Activated CD4-positive, CD25-positive, alpha-beta regulatory T cell (primary cell): ENCODE measurements at places on chromosomes 6 and 20.

DNA sequence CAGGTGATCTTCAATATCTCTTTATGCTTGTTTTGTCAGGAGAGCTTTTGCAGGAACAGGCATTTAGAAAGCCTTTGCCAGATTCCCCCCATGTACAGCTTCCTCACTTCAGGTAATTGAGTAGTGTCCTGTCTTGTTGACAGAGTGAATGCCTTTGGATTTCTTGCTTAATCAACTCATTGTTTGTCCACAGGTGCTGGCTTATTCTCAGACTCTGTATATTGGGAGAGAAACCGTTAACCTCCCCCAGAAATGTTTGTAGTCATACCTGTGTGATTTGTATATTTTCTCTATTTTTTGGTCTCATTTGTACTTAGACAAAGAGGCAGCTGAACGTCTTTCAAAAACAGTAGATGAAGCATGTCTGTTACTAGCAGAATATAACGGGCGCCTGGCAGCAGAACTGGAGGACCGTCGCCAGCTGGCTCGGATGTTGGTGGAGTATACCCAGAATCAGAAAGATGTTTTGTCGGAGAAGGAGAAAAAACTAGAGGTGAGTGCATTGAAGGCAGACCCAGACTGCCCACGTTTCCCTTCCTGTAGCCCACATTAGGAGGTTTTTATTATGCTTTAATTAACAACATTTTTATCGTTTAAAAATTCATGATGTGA is 32.3 kb downstream of the RPRD1B start:
- no peak for DNase-seq

DNA sequence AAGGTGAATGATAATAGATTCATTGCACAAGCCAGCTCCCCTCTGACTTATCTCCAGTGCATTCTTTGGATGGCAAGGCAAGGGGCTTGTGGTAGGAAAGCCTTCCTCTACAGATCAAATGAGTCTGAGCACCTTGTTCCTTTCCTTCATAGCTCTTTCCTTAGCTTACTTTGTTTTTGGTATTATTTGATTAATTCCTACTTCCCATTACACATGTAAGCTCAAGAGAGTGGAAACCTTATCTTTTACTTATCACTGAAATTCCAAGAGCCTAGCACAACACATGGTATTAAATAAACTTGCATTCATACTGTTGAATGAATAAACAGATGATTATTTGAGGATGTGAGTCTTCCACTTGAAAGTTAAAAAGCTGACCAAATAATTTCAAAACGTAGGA is 41.7 kb downstream of the FRK start:
- DNase-seq = no peak

GRCh38 chr6:68649669-68650068 is 14.6 kb downstream of the ADGRB3 start:
- no peak for DNase-seq

GRCh38 chr6:134317471-134318131 is at the start of gene SGK1:
TSS of gene SGK1 (minus strand) at chr6:134318112. CDS start at chr6:134317460, 652 bp downstream.
- no peak for DNase-seq

GRCh38 chr6:125236536-125237327 is 65.0 kb downstream of the HDDC2 start:
- DNase-seq = no peak

DNA sequence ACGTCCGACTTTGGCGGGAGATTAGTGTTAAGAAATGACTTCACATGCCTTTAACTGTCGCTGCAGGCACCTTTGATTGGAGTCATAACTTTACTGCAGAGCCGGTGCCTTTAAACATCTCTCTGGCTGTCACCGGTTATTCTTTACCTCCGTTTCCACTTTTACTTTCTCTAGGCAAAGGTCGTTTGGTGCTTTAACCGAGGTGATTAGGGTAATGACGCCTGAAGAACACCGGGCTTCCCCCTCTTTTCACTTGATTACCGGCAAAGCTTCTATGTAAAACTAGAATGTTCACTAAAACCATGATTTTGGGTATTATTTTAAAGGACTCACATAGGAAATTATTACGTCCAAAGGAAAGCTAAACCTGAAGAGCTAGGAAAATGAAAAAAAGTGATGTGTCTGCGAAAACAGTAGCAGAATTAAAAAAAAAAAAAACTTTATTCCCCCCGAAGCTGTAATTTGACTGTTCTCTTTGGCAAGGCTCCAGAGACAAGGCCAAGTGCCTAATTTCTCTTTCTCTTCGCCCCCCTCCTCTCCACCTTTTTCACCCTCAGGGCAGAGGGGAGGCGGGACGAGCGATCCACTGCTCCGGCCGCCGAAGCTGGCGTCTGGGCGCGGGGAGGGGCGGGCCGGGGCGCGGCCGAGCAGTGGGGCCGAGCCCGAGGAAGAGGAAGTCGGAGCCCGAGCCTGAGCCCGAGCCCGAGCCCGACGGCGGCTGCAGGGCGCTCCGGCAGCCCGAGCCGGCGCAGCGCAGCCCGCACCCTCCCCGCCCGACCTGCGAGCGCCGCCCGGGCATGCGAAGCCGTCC is at the start of gene PLEKHG1:
TSS of gene PLEKHG1 (plus strand) at position 687 of the 811 bp plus-strand sequence. CDS start 133,797 bp downstream, outside the sequence.
- DNase-seq = peak; percentile 41

GRCh38 chr6:3644739-3645012 is 106.8 kb downstream of the PXDC1 start:
- no peak for DNase-seq

DNA sequence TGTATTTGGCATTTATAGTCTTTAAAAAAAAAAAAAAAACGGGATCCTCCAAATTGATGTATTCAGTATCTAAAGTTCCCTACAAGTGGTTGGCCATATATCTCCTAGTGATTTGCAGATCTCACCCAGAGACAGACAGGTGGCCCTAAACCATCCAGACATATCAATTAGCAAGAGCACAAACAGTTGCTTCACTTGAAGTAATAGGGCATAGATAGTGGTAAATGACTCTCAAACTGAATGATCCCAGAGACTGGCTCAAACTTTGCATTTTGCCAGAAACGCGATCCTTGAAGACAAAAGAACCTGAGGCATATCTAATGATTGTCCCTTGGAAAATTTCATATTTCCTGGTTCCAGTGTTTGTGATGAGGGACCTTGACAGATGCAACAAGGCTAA is 54.6 kb downstream of the HMGCLL1 start:
- no peak for DNase-seq

DNA sequence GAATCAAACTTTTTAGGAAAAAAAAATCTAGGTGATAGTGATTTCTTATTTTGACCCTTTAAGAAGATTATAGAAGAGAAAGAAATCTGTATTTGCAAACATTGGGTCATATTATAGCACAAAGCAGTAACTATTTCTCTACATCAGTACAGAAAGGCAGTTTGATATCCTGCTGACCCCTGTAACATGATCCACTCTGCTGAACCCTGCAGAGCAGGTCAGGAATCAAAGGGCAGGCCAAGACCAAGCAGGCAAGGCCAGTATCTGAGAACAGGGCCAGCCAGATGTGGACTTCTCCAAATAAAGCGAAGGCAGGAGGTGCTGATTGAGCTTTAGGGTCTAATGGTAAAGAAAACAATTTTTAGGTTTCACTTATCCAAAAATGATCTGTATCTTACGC is 239.4 kb downstream of the PTPRK start:
- no peak for DNase-seq

DNA sequence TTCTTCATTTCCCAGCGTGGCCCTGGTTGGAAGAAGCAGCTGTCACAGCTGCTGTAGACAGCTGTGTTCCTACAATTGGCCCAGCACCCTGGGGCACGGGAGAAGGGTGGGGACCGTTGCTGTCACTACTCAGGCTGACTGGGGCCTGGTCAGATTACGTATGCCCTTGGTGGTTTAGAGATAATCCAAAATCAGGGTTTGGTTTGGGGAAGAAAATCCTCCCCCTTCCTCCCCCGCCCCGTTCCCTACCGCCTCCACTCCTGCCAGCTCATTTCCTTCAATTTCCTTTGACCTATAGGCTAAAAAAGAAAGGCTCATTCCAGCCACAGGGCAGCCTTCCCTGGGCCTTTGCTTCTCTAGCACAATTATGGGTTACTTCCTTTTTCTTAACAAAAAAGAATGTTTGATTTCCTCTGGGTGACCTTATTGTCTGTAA is 292.7 kb downstream of the ESR1 start:
- DNase-seq = no peak

DNA sequence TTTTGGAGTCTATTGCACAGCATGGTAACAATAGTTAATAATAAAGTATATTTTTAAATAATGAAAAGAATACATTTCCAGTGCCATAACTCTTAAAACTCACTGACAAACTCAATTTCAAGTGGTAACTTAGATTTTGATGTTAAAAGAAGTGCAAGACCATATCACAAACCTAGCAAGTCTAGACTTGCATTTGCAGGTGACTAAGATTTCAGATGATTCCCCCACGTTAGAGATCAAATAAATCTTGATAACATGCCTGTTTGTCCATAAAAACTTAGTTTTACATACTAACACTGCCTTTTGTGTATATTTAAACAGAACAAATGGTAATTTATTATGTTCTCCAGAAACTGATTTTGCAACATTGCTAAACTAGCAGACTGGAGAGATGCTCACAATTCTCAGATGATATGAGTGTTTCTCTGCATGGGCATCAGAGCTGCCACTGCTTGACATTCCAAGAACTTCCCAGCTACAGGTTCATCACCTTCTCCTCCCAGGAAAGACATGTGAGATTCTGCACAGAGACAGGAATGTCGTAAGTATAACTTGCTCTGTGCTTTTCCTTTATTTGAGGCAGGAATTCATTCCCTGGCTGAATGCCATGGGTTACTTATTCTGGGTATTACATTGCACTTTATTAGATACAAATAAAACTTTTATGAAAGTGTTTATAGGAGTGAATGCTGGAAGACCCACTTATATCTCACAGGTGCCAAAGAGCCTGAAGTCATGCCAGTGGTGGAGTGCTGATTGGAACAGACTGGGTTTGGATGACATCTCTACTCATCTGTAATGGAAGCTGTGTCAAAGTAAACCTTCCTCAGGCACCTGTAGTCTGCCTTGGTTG is 160.2 kb upstream of the FOXA2 start:
- DNase-seq = no peak

DNA sequence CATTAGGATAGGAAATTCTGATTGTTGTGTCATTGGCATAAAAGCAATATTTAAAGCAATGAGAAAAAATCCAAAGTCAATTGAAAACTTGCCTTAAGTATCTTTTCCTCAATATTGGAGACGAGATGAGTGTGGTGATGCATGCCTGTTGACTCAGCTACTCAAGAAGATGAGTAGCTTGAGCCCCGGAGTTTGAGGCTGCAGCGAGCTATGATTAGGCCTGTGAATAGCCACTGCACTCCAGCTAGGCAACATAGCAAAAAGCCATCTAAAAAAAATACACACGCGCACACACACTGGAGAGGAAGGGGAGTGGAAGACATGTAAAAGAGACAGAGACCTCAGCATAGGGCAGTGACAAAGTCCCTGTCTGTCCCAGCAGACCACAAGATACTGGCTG is 9.7 kb upstream of the MARCKS start:
- DNase-seq = no peak

GRCh38 chr20:62178316-62179161 is 4.3 kb upstream of the MTG2 start:
- DNase-seq = no peak

DNA sequence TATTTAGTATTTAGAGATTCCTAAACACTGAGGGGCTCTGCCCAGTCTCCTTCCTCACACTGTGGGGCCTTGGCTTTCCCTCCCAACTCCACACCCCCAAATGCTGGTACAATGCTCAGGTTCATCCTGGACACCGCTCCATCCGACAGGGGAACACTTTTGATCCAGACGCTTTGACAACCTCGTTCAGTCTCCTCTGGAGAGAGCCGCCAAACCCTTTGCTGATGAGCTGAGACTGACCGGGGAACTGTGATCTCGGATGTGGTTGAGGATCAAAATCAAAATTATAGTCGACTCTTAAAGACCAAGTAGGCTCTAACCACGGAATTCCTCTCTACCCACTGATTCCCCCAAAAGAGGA is 38.8 kb upstream of the HLA-E start:
- DNase-seq = no peak

DNA sequence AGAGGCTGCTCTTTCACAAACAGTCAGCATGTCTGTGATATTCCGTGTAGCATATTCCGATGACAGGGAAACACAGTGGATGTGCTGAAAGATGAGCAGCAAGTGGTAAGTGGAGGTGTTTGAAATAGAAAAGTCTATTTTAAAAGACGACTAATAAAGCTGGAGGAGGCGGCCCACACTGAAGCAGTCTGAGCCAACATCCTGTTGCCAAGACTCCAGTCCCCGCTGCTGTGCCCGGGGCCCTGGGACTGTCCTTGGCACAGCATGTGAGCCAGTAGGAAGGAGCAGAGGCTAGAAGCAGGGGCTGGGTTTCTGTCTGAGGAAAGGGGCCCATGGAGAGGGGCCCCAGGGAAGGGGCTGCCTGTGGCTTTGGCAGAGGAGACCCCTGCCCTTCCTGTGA is 351.5 kb upstream of the CHD6 start:
- DNase-seq = no peak

DNA sequence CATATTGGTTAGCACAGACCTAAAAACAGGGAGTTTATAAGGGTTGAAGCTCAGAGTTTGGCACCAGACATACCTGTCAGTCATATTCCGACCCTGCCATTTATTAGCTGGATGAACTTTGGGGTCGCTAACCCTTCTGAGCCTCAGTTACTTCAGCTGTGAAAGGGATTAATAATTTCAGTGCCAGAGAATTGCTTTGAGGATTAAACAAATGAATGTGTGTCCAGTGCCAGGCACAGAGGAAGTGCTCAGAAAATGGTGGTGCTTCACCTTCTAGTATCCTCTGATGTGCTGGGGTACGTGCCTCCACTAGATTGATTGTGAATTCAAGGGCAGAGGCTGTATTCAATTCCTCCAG is 4.1 kb upstream of the EPB41L1 start:
- no peak for DNase-seq

GRCh38 chr6:16559071-16559470 is 202.2 kb downstream of the ATXN1 start:
- DNase-seq = no peak

DNA sequence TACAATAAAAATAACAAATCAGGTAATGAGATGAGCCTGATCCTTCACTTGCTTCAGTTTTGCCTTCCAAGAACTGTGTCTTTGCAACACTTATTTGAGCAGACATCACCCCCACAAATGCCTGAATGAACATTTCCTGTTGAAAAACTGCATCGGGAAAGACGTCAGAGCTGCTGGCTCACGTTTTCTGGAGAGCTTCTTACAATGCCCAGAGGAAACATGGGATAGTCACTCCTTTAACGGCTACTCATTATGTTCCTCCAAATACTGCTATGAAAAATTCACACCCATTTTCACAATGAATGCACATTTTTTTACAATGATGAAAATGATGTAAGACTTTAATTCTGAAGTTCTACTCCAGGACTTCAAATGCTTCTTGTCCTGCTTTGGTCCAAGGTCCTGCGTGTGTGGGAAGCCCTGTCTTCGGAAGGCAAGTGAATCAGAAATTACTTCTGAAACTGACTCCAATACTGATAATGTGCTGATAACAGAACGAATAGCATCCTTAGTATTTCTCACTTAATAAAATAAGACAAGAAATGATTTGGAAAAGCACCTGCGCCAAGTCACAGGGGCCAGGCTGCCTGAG is 238.0 kb downstream of the ANKRD60 start:
- no peak for DNase-seq

GRCh38 chr20:19932170-19932667 is 84.9 kb upstream of the NAA20 start:
- no peak for DNase-seq
